ENCODE measurements at places on chromosomes 4 and X.
A peak's percentile ranks its signal among the peaks of the same experiment; 100 is the strongest.

DNA sequence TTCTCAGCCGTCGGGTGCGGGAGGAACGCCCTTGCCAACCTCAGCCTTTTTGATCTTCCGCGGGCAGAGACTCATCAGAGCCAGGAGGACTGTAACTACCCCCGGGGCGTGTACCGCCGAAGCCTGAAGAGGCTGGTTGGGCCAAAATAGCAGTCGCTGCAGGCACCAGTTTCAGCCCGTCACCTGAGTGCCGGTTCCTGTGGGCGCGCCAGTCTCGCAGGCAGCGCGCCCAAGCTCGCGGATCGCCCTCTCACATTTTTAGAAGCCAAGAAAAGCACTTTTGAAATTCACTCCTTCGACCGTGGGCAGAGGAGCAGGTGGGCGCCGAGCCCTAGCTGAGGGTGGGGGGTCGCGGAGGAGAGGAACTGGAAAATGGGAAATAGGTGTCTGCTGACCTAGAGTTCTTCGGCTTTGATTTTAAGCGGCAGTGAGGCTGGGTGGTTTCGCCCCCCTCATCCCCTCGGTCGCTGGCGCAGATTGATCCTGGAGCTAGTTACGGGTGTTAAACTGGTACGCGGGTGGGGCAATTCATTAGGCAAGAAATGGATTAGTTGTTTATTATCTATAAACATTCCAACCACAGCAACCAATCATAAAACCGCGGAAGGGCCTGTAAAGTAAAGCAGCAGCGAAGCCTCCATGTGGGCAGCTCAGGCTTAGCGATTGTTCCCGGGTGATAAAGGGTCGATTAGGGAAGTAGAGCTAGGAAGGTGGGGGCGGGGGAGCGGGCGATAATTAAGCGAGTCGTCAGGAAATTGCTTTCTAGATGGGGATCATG, 69.2 kb downstream of the FBXO8 start:
- DNase-seq, result no peak

DNA sequence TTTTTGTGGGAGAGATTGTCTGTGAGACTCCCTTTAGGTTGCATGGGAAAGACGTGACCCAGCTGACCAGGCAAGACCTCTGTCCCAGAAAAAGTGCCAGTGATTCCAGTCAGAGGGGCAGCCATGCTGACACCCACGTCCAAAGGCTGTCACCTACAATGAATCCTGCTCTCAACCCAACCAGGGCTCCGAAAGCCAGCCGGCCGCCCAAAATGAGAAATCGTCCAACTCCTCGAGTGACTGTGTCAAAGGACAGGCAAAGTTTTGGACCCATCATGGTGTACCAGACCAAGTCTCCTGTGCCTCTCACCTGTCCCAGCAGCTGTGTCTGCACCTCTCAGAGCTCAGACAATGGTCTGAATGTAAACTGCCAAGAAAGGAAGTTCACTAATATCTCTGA, 5.5 kb downstream of the SLITRK2 start:
- no peak for DNase-seq

- no peak for DNase-seq
Measured at GRCh38 chr4:15353207-15353606, 74.6 kb upstream of the C1QTNF7 start.

DNA sequence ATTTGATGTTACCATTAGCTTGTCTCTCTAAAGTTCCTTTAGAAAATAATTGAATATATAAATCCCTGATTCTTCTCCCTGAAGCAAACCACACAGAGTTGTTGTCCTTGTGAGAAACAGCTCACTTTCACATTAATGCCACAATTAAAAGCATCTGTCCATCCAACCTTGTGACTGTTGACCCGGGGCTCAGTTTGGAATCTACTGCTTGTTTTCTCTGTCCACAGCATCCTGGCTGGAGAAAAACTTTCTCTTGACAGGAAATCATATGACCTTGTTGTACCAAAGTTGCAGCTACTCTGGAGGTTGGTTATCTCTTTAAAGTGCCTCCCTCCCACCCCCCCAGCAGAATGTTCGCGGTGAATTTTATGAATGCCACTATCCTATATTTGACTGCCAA, 3.1 kb downstream of the PRKG2 start:
- DNase-seq, result no peak

DNA sequence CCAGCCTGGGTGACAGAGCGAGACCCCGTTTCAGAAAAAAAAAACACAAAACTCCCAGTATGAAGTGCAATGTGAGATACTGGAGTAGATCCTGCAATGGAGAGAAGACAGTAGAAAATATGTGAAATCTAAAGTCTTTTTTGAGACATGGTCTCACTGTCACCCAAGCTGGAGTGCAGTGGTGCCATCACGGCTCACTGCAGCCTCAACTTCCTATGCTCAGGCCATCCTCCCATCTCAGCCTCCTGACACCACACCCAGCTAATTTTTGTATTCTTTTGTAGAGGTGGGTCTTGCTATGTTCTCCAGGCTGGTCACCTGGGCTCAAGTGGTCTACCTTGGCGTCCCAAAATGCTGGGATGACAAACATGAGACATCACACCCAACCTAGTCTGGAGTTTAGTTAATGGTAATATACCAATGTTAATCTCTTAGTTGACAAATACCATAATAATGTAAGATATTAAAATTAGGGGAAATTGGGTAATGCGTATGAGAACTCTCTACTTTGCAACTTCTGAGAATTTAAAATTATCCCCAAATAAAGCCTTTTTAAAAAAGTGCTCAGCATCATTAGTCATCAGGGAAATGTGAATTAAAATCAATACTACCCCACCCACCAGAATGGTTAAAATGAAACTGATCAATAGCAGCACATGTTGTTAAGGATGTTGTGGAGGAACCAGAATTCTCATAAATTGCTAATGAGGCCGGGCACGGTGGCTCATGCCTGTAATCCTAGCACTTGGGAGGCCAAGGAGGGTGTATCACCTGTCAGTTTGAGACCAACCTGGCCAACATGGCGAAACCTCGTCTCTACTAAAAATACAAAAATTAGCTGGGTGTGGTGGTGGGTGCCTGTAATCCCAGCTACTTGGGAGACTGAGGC, 15.0 kb downstream of the RBMX start:
- DNase-seq, result no peak

DNA sequence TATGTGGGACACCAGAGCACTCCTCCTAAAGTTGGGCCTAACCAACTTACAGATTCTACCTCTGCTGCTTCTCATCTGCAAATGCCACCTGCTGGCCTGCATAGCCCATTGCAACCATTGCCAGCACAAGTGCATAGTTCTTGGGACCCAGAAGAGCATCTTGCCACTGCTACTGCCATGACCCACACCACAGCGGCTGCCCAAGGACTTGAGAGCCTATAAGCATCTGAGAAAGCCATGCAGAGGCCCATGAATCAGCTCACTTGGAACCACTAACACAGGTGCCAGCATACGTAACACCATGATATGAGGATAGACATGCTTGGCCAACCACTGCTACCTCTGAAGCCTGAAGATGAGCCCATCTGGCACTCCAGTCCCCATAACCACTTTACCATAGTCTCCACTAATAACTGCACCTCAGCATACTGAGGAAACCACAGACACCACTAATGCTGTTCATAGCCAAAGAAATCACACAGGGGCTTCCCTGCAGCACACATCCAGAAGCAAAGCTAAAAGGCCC, 258.1 kb upstream of the AGTR2 start:
- no peak for DNase-seq

DNA sequence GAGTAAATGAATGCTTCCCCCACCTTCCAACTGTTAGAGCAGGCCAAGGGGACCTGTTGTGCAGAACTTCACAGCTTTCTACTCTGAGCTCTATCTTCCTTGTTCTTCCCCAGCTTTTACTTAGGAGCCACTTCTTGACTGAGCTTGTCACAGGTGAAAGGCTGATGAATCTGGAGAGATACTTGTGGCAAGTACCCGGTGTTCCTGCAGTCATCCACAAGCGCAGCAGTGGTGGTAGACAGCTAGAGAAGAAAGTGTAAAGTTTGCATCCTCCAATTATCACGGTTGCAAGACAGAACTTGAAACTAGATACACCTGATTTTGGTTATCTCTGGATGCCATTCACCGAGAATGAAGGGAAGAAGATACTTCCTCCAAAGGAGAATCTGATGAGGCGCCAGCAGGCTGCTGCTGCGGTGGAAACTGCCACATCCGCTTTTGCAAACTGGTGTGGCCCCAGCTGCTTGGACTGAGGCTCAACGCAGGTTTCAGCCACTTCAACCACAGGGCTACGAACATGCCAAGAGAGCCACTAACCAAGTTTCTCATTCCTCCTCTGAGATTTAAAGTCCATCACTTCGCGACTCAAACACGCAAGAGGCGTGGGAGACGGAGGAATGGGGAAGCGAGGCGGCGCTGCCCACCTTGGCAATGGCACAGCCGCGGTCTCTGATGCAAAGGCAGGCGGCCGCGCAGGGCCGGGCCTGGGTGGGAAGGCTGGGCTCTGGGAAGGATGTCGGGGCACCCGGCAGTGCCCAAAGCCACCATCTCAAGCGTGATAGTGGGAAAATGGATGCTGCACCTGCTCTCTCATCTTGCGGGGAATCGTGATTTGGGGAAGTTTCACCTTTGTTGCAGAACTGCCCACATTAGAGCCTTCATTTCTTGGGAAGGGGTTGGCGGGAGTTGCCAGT, 1.3 kb upstream of the FHIP1A start:
- no peak for DNase-seq

DNA sequence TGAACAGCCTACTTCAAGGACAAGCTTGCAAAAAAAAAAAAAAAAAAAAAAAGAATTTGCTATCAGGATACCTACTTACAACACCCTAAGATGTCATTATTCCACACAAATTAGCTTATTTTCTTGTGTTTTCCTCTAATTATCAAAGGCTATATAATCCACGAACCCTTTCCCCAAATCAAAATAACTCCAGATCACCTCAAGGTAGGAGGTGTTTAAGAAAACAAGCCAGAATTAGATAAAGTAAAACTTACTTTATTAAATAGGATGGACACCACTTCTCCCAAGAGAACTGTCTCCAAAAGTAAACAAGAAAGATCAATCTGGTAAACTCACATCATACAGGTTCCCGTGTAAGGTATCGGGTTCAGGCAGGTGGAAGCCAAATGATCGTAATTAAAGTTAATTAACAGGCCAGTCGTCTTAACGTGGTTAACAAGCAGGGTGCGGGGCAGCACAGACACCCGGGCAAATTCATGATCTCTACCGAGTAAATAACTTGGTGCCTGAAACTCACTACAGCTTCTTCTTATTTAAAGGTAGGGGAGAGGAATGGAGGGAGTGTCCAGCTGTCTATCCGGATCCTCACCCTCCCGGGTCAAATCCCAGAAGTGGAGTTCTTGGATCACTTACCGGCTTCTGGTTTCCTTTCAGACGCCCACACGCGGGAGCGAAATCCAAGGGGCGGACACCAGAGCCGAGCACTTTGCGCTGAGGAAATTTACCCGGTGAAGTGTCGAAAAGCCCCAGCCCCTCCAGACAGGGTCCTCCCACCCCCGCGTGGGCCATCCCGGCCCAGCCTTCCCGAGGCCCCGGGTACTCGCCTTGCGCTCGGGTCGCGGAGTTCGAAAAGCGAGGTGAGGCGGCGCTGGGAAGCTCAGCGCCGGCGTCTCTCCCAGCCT, 708 bp downstream of the ARAP2 start:
- peak; percentile 41 for DNase-seq

- DNase-seq, result no peak
Measured at GRCh38 chr4:174582463-174582862, 60.2 kb upstream of the HPGD start.

GRCh38 chr4:107278791-107279483, 242.8 kb upstream of the DKK2 start:
- DNase-seq, result no peak

DNA sequence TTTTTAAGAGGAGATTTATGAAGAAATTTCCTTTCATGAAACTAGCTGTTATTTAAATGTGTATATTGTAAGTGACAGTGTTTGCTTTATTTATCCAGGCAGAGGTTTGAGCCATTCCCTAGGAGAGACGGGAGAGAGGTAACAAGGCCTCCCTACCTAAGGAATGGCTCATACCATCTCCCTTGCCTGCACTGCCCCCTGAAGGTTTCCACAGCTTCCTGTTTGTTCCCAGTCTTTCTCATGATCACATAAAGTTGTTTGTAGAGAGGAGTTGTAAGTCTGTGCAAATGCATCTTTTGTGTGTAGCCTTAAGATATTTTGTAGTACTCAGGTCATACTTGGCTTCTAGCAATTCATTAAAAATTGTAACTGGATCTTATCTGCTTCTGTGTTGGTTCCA, 1504.5 kb upstream of the PCDH10 start:
- DNase-seq, result no peak

GRCh38 chrX:28311466-28311865, 275.8 kb upstream of the IL1RAPL1 start:
- DNase-seq, result no peak

DNA sequence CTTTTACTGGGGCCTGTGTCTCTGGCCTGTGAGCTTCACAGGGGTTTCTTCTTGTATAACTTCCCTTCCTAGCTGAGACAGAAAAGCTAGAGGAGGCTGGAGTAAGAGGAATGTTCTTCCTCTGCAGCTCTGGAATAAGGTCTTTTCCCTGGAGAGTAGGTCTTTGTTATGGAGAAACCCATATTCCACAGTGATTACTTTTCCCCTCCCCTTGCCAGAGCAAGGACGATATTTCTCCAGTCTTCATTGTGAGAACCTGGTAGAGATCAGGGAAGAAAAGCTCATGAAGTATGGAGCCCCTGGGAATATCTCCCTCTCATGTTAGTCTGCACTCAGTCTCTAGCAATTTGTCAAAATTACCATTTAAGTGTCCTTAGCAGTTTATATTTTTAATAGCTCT, 18.7 kb upstream of the GLRB start:
- no peak for DNase-seq

- DNase-seq, result no peak
Measured at GRCh38 chr4:154590329-154591006, at the start of gene FGA. Gene FGA (minus strand): TSS chr4:154590742. CDS start chr4:154590687, 55 bp downstream.

DNA sequence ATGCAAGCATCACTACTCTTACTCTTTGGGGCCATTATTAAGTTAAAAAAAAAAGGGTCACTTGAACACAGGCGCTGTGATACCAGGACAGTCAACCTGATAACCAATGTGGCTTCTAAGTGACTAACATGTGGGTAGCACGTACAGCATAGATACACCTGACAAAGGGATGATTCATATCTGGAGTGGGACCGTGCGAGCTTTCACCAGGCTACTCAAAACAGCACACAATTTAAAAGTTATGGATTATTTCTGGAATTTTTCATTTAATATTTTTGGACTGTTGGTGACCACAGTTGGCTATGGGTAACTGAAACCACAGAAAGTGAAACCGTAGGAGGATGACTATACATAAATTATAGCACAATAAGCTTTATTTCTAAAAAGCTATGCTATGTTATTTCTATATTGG, 113.8 kb upstream of the STIM2 start:
- DNase-seq, result no peak

GRCh38 chr4:75018811-75019479, 86.0 kb downstream of the PARM1 start:
- no peak for DNase-seq

DNA sequence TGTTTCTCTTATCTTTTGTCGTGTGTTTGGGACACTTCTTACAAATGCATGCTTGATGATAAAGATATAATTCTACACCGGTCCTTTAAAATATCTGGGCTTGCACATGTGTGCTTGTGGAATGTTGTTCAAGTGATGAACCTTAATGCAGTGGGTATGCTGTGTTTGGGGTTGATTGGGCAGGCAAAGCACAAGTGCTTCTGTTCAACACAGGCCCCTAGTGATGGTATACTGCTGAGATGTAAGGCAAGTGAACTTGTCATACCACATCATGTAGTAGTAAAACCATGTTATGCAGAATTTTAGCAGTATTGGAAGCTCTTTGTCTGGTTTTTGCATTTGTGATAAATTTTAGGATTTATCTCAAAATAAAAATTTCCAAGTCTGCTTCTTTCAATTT, 23.9 kb downstream of the TBC1D19 start:
- DNase-seq, result no peak

- no peak for DNase-seq
Measured at GRCh38 chrX:115226929-115227328, 7.0 kb downstream of the LRCH2 start.

- DNase-seq, result peak; percentile 13
Measured at GRCh38 chr4:139665690-139666529, at the start of gene MGST2. Gene MGST2 (plus strand): TSS chr4:139665819. CDS start chr4:139666020, 201 bp downstream.

All from activated effector memory CD4-positive, alpha-beta T cell treated with Interleukin-2 at 50 U/mL for 16 hours (primary cell).